ENCODE measurements at places on chromosomes 6 and 20.

DNA sequence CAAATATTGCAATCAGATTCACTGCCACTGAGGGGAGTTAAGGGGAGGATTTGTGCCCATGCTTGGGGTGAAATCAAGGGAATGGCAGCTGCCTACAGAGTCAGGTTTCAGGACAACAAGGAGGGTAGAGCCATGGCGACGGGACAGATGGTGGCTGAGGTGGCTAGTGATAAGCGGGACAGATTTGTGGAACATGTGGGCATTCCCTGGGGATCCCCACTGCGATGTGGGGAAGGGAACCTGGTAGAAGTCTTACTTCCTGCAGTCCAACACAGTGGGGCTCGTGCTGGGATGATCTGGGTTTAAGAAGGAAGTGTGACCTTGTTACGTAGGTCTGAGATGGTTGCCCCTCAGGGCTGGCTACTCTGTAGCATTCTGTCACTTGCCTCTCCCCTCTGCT is 292.0 kb upstream of the JARID2 start:
- no peak for DNase-seq

DNA sequence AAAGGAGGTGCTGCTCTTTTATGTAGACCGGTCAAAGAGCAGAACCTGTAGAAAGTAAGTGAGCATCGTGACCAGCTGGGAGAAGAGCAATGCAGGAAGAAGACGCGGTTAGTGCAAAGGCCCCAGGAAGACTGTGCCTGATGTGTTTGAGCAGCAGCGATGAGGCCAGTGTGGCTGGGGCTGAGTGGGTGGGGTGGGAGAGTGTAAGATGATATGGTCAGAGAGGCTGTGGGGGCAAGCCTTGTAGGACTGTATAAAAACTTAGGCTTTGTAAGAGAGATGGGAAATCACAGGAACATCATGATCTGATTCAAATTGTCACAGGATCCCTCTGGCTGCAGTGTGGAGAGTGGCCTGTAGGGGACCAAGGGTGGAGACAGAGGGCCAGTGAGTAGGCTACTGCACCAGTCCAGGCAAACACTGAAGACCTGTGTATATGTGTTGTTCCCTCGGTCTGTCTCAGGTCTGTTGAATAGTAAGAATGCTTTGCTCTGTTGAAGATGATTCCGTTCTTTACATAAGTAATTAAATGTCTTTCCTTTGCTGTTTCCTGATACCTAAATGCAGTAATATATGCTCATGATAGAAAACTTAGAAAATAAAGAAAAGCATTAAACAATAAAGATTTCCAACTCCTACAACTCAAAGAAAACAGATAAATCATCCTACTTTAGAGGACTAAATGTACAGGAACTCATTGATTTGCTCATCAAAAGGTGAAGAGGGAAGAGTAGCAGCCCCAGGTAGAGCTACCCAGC is 23.6 kb upstream of the WFDC2 start:
- DNase-seq = peak; percentile 61

GRCh38 chr6:110421749-110422443 is 6.5 kb upstream of the DDO start:
- DNase-seq = no peak

- no peak for DNase-seq
Measured at GRCh38 chr6:10449751-10450150, 34.9 kb upstream of the TFAP2A start.

- no peak for DNase-seq
Measured at GRCh38 chr20:46122516-46123481, 4.7 kb downstream of the CD40 start.

- peak; percentile 92 for DNase-seq
Measured at GRCh38 chr20:20864351-20865096, 152.1 kb upstream of the RALGAPA2 start.

- peak; percentile 83 for DNase-seq
Measured at GRCh38 chr20:17530716-17531664, at the start of gene BFSP1. Gene BFSP1 (minus strand): TSS chr20:17531379. CDS start chr20:17531329, 50 bp downstream.

DNA sequence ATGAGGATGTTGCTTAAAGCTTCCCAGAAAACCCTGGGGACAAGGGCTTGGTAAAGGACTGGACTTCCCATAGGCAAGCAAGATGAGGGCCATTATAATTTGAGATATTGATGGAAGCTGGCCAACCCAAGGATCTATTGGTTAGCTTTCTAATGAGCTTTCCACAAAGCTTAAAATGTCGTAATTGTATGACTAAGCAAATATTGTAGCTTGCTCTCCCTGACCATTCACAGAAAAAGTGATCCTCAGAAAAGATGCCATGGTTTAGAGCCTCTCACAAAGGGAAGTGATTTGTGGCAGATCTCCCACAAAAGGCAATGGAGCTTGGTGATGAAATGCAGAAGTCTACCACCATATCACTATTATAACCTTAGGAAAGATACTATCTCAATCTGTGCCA is 13.6 kb downstream of the IL17F start:
- no peak for DNase-seq

DNA sequence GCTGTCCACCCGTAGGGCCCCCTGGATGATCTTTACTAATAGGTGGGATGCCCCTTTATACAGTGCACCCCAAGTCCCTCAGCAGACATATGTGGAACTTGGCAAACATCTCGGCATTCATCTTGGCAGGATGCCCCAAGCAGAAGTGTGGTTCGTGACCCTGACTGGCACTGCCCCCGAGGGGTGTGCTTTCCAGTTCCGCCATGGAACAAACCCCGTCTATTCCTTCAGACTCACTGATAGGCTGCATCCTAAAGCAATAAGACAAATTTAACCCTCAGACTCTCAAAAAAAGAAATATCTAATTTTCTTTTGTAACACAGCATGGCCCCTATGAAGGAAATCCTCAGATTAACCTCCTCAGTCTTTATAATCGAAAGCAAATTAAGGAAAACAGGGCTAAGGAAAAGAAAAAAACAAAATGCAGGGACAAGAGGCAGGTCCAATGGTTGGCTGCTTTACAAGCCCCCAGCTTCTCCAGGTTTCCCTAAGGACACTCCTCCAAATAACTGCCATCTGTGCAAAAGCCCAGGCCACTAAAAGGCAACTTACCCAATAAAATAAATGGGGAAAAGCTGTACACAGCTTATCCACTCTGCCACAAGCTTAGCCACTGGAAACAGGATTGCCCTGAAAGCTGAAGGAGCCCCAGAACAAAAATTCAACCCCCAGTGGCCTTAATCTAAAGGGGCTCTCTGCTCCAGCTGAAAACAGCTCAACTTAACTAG is 30.5 kb upstream of the RIPK1 start:
- DNase-seq = no peak

DNA sequence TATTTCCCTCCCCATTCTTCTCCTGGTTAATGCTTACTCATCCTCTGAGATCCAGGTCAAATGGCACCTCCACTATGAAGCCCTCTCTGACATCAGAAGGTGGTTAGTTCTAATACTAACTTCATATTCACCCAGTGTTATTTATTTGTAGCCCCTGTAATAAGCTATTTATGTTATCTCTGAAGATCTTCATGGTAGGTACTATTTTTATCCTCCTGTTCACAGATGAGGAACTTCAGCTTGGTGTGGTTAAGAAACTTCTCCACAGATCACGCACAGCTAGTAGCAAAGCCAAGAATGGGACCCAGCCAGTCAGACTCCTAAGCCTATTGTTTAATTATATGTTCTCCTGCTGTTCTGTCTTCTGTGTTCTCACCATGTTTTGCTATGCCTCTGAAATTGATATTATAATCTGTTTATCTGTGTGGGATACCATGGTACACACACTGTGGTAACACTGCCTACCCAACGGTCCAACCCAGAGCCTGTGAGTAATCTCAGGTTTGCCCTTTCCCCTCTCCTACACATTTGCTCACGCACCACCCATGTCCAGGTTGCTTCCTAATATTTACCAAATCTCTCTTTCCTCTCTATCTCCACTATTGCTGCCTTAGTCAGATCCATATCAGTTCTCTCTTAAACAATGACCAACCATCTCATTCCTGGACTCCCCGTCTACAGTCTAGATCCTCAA is 98.4 kb downstream of the IPCEF1 start:
- DNase-seq = no peak

- no peak for DNase-seq
Measured at GRCh38 chr6:100913400-100914276, 32.5 kb upstream of the ASCC3 start.

- no peak for DNase-seq
Measured at GRCh38 chr20:61340157-61340556, 88.1 kb downstream of the CDH4 start.

DNA sequence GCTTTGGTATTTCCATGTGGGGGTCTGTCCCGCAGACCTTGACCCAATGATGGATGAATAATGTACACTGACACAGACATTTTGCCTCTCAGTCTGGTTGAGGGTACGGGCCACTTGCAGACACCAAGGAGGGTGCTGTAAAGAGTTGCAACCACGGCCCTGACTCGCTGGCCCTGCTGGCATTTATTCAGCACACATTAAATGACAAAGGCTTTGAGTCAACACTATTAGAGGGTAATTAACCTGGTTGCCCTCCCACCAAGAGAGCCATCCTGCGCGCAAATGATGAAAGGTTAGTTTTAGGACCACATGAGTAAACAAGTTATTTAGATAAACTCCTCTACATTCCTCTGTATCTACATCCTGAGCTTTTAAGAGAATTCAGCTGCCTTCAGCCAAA is 308.9 kb upstream of the MMS22L start:
- DNase-seq = no peak

DNA sequence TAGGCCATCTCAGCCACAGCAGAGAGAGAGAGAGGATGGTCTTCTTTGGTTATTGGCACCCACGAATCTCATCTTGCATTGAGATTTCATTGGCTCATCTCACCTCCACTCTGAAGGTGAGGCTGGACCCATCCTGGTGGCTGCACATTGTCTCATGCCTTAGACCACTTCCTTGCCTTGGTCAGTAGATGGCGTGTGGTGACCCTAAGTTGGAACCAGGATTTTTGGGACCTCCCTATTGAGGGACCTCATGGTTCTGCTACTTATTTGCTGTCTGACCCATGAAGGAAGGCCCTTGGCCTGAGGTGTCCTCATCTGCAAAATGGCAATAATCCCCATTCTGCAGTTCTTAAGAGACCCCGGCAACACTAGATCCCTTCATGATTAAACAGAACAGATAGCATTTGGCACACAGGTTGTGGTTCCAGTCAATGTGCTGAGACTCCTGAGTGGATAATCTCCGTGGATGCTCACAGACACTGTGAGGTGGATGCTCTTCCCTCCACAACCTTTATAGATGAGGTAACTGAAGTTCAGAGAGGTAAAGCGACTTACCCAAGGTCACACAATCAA is 21.5 kb upstream of the AAR2 start:
- DNase-seq = peak; percentile 61

All from SW480 (cell line).